Hematopoietic multipotent progenitor cell treated with erythropoietin and hydrocortisone succinate and interleukin-3 and kit ligand, for 15 days (in vitro differentiated cells): ENCODE measurements at places on chromosomes 2 and 18.

GRCh38 chr2:51778806-51779205, 746.9 kb upstream of the NRXN1 start:
- no peak for DNase-seq

DNA sequence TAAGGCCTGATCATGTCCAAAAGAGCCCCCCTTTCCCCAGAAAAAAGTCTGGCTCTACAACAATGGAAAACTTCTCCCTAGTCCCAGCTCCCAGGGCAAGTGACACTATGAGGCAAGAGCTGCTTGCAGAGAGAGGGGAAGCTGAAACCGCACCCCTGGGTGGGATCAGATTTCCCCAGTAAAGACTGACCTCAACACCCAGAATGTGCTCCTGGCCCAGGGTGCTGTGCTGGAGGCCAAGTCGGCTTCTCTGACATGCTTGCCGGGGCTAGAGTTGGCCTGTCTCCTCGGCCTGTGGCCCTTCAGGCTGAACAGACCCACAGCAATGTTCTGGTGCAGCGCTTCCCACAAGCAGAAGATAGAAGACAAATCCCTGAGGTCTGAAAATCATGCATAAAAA, 18.4 kb upstream of the ST8SIA3 start:
- no peak for DNase-seq

- no peak for DNase-seq
Measured at GRCh38 chr2:120169020-120169419, 54.2 kb downstream of the TMEM185B start.

- DNase-seq: no peak
Measured at GRCh38 chr2:48948400-48949125, 193.0 kb upstream of the LHCGR start.

GRCh38 chr2:233795735-233796171, 17.6 kb downstream of the MROH2A start:
- DNase-seq: no peak

DNA sequence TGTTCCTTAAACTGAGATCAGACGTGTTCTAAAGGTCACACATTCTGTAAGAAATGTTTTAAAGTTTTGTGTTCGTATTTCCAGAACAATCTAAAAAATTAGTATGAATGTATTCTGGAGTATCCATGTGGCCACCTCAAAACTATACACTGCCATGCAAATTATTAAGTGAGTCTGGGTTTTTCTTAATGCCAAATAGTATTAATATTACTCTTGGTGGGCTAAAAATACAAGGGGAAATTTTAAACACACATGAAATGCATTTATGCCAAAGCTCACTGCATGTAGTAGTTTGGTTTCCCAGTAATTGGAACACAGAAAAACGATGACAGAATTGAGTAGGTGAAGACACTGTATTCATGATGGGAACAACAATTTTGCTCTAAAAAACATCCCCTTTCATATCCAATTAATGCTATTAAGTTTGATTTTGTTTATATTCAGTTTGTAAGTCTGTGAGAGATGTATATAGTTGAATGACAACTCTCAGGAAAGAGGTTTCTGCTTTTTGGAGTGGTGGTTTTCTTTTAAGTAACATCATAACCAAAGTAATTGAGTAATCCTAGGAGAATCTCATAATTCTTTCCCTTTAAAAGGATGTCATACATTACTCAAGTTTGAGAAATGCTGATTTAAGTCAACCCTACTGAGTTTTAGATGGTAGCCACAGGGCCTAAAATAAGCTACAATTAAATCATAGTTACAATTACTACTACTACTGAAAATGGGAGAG, 75.7 kb upstream of the CDCA7 start:
- DNase-seq: no peak
